Heart right ventricle (tissue), 16 donors: ENCODE measurements at places on chromosomes 11 and 22.
A peak's percentile ranks its signal among the peaks of the same experiment; 100 is the strongest.

DNA sequence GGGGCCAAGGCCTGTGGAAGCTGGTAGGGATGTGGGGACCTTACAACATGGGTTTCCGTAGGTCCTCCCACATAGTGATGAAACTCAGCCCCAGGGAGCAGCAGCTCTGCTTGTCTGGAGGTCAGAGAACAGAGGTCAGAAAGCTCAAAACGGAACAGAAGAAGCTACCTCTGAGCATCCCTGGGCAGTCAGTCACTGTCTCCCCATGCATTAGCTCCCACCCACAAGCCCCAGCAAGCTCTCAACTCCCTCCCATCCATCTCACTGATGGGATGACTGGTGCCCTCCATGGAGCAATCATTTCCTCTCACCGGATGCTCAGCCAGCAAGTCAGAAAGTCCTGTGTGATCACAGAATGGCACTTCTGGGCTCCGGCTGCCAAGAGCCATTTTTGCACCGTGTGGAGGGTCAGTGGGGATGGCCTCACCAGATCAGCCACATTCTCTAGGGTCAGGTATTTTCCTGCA is 1.9 kb downstream of the TPP1 start:
- DNase-seq = no peak

- no peak for DNase-seq
Observed at GRCh38 chr11:95253141-95253540, 22.1 kb upstream of the SESN3 start.

DNA sequence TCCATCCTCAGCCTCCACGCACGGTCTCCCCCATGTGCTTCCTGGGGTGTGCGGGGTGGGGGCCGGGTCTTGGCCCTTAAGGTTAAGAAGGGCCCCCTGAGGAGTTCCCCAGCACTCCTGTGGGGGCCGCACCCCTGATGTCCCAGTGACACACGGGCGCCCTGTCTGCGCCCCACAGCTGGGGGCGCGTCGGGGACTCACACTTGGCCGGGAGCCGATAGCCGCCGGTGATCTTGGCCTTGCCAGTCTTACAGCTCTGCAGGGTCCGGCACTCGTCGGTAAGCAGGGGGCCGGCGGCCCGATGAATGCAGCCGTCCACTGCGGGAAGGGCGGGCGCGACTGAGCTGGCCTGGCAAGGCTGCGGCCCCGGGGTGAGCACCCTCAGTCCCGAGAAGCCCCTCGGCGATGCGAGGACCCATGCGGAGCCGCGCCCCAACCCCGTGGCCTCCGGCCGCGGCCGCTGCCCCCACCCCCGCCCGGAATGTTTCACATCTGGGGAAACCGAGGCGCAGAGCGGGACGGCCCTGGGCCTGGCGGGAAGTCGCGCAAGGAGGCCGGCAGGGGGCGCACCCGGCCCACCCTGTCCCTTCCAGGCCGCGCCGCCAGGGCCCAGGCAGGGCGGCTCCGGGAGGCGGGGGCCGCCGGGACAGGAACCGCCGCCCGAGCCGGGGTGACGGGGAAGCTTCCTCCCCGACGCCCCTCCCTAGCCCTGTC is 13.9 kb downstream of the OTUB1 start:
- DNase-seq = peak; percentile 77

GRCh38 chr11:2805388-2806056 is 80.1 kb downstream of the CDKN1C start:
- no peak for DNase-seq

- no peak for DNase-seq
Observed at GRCh38 chr11:108246308-108246707, 23.4 kb downstream of the ATM start.

GRCh38 chr11:33640730-33641371 is 59.8 kb downstream of the C11orf91 start:
- no peak for DNase-seq
